Stimulated activated CD8-positive, alpha-beta memory T cell treated with anti-CD3 and anti-CD28 coated beads, Interleukin-2, amount 100 ng/mL, for 1 hour (primary cell): ENCODE measurements at places on chromosomes 6 and 20.

- DNase-seq: no peak
Measured at GRCh38 chr20:23156842-23157423, 70.8 kb upstream of the CD93 start.

DNA sequence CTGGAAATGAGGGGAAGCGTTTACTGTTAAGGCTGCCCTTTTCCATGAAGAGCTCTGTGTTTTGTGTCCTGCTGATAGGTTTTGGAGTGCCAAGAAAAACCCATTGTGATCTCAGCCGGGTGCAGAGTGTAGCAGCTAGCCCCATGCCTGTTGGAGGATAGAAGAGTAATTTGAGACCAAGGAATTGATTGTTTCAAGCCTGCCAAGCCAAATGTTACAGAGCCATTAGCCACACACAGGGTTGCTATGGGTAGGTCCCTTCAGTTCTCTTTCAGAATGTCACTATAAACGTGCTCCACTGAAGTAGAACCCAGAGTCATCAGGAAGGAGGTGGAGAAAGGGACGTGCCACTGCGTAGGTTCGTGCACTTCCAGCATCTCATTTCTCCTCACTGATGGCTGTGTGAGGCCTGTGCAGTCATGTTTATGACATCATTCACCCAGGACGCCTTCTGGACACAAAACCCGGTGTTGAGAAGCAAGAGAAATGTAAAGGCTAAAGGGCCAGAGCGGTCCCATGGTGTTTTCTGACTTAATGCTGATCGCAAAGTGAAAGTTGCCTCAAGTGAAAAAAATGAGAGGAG is 6.6 kb downstream of the GMPR start:
- DNase-seq: no peak

GRCh38 chr20:433300-433975 is 25.3 kb downstream of the RBCK1 start:
- DNase-seq: peak; percentile 28

- no peak for DNase-seq
Measured at GRCh38 chr6:76381612-76382011, 309.1 kb upstream of the IMPG1 start.

- no peak for DNase-seq
Measured at GRCh38 chr6:35209081-35209480, 4.7 kb upstream of the SCUBE3 start.

GRCh38 chr20:50274570-50275430 is 84.2 kb downstream of the CEBPB start:
- DNase-seq: no peak

- no peak for DNase-seq
Measured at GRCh38 chr6:11963756-11964500, 48.2 kb upstream of the HIVEP1 start.

DNA sequence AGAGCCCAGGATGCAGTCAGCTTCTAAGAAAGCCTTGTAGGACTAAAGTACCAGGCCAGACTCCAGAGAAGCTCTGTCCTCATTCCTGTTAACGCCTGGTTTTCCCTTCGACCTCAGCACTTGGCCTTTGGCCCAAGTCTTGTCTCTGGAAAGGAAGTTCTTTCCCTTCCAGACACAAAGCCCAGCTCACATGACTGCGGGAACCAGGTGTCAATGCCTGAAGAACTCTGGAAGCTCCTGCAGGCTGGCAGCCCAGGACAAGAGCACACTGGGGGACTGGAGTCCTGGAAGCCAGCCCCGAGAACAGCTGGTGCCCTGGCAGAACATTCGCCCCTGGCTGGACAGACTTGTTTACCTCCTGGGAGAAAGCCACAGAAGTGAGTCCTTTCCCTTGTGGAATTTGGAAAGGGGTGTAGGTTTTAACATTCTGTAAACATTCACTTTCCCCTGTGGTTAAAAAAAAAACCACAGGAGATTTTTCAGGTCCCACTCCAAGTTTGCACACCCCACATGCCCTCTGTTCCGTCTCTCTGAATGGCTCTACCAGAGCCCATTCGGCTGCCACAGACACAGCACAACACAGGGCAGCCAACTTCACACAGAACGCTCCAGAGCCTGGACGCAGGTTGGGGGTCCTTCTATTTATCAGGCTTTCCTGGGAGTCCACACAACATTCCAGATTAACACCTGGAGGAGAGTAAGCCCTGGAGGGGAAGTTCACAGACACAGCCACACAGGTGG is 18.1 kb downstream of the ACSS1 start:
- no peak for DNase-seq

- DNase-seq: no peak
Measured at GRCh38 chr6:48048451-48049146, 62.4 kb downstream of the PTCHD4 start.

DNA sequence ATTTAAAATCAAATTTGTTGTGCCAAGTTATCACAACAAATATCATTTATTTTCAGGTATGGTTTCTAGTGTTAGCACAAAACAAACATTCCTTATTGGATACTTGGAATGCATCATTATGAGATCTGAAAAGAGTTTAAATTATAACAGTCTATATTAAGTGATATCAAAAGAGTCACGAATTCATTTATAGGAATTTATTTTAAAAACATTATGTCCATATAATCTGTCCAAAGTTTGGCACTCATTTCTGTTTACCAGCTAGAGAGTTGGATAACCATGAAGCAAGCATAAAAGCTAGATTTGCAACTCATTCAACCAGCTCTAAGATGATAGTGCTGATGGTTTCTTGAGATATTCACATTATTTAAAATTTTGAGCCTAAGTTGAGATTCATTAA is 453.2 kb downstream of the DOK5 start:
- no peak for DNase-seq

DNA sequence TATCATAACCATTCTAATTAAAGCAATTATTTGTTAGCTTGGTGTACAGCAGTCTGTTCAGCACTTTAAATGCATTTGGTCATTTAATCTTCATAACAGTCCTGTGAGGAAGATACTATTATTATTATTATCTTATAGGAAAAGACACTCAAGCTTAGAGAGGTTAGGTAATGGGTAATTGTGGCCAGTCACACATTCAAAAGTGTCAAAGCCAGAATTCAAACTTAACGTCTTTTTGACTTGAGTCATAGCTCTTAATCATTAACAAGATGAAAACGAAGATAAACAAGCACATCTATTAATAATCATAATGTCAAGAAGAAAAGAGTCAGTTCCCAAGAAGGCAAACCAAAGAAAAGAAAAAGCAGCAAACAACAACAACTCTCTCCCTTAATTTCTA is 251.0 kb downstream of the SYNE1 start:
- DNase-seq: no peak

- DNase-seq: no peak
Measured at GRCh38 chr20:8722277-8722928, 346.5 kb upstream of the PLCB4 start.
